Myocyte (in vitro differentiated cells): ENCODE measurements at places on chromosomes 2 and 18. TPM values are rescaled to one million over a fixed set of nuclear protein-coding genes. Genes with fewer than 3 reads are reported as not detected.

GRCh38 chr18:34873986-34874580, 164.0 kb downstream of the DTNA start:
- no peak for DNase-seq

DNA sequence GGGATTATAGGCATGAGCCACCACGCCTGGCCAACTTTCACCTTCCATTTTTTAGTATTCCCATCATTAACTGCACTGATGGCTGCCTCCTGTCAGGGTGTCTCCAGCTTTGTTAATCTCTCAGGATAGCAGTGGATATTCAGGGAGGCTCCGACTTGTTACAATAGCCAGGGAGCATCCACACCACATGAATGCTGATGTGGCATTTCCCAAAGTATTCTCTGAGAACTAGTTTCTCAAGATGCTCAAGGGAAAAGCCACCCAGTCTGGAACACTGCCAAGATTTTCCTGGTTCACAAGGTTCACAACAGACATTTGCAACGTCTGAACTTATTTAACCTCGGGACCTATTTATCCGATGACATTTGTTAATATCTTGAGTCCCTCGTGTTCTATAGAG, 33.8 kb downstream of the ZNF519 start:
- no peak for DNase-seq

- no peak for DNase-seq
These were observed 101.8 kb upstream of the ASB18 start for GRCh38 chr2:236366049-236366387.

- DNase-seq, result no peak
These were observed 298.3 kb downstream of the RBM43 start for GRCh38 chr2:150963336-150963735.

GRCh38 chr2:234492717-234493485, 4.0 kb downstream of the ARL4C start:
- DNase-seq, result no peak

GRCh38 chr2:3159782-3160545, 217.7 kb downstream of the EIPR1 start:
- DNase-seq, result no peak

GRCh38 chr18:47975105-47975504, 44.6 kb upstream of the SMAD2 start:
- DNase-seq, result no peak

The SERPINB4 gene
- not detected in 2 replicates for total RNA-seq

The MAP3K19 gene
- not detected in 2 replicates for total RNA-seq

The FTCDNL1 gene
- 0.80 and 2.8 TPM in 2 replicates for total RNA-seq
